NCI-H446 treated with DMSO at 0.1 percent for 48 hours (cell line): ENCODE measurements at places on chromosomes 11 and 22.

- no peak for DNase-seq
Observed at GRCh38 chr11:2792381-2793250, 92.8 kb upstream of the KCNQ1OT1 start.

DNA sequence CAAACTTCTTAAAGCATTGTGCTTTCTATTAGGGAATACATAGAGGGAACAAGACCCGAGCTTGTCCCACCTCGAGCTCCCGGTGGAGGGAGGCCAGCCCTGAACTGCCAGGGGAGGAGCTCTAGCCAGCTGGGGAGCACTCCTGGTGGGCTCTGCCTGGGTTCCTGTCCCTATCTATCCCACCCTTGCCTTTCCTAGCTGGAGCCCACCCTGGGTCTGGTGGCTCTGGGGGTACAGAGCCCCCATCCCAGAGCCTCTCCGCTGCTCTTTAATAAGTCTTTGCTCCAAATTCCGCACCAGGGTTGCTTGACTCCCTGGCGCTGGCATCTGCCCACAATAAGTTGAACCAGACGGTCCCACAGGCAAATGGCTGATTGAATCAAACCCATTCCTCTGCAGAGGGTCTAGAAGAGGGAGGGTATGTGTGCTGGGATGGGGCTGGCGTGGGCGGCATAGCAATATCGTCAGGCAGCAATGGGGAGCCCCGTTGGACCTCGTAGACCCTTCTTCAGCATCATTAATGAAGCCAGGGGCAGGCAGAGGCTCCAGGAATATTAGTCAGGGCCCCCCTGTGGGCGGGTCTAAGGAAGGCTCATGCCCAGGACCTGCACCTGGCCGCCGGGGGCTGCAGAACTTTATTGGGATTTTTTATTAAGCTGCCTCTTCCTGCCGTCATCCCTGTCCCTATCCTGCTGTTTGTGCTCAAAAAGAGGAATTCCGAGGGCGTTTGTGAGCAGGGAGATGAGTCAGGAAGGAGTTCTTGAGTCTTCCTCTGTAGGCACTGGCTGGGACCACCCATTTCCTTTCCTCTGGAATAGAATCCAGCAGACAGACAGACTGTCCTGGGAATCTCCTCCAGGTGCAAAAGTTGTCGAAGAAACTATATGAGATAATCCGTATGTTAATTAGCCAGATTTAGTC, 38.5 kb upstream of the RIC3 start:
- no peak for DNase-seq

- DNase-seq = peak; percentile 66
Observed at GRCh38 chr22:23113067-23113846, 28.5 kb downstream of the RSPH14 start.

DNA sequence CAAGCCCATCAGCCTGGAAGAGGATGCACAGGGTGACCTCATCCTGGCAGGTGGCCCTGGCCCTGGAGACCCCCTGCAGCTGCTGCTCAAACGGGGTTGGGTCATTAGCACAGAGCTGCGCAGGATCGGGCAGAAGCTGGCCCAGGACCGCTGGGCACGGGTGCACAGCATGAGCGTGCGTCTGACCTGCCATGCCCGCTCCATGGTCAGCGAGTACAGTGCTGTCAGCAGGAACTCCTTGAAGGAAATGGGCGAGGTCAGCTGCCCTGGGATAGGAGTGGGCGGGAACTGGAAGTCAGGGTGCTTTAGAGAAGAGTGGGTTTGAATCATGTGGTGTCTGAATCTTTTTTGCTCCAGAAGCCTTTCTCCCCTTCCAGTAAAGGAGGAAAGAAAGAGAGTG, 61.1 kb downstream of the INSC start:
- DNase-seq = no peak

DNA sequence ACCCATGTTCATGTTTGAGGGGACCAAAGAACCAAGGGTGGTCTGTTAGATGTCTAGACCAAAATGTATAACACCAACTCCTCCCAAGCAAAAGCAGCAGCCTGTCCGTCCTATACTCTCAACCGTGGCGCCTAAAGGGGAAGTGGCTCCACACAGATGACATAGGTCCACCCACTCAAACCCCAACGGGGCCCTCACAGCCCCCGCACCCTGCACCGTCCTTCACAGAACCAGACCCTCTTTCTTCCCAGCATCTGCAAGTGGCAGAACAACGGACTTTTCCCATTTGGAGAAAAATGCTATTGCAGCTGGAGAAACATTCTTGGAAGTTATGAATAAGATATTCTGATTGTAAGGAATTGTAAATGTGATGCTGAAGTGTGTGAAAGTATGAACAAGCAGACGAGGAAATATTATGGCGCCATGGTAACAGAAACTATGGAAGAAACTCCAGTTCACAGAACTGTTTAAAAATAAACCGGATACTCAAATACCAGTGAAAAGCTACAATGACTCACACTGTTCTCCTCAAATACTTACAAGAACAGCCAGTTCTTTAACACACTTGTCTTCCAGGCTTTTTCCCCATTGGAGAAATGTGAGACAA, 76.5 kb upstream of the ARFGAP3 start:
- DNase-seq = no peak

DNA sequence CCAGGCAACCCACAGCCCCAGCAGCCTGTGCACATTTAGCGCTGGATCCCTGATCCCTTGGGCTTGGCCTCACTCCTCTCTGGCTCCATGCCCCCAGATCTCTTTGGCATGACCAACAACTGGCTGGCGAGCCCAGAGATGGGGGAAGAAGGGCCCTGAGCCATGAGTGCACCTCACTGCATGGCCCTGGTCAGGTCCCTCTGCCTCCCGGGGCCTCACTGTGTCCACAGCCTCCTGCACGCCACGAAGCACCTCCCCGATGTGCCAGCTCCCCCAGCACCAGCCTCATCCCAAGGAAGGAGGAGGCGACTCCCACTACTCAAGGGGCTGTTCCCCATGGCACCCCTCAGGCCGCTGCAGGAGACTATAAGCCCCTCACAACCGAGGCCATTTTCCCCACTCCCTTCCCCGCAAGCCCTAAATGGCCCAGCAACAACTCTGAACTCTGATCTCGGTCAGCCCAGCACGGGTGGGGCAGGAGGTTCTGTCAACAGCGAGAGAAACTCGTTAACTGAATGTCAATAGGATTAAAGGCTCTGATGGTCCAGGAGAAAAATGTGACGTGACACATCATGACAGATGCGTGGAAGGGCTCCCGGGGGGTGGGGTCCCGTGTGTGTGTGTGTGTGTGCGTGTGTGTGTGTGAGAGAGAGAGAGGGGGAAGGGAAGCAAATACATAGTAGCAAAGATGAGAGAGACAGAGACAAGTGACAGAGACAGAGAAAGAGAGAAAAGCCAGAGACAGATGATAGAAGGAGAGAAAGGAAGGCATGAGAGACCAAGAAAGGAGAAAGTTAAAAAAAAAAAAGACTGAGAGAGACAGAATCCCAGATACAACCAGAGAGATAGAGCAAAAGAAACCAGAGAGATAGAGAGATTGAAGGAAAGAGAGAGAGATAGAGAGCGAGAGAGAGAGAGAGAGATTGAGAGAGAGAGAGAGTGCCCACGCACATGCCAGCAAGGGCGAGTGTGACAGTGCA, 28.4 kb upstream of the SYT7 start:
- DNase-seq = no peak
